ENCODE measurements at places on chromosomes 7 and 10.

- no peak for DNase-seq
Observed at GRCh38 chr10:126959431-126959830, 54.2 kb downstream of the DOCK1 start.

DNA sequence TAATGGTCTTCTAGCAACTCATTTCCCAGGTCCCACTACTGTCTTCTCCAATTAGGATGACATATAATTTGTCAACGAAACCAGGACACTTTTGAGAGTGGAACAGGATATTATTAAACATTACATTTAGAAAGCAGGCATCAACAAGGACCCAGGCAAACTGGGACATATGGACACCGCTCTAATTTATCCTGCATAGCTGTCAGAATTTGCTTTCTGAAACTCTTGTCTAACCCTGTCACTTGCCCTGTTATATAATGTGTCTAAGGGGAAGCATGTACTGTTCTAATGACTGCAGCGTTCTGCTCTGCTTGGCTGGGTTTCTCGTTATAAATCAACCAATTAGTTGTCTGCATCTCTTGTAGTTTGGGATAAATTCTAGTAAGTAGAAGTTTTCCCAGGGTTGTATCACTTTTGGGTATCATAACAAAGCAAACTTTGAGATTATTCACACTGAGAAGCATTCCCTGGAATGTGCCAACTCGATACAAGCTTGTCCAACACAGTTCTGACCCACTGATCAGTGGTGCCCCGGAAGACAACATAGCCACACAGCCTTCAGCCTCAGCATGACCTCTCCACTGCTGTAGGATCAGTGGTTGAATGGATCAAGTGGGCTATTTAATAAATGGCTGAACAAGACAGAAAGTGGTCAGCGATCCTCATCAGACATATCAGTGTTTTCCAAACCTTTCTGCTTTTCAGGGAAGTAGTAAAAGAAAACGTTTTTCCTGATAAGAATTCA, 228.1 kb downstream of the KIF20B start:
- no peak for DNase-seq

DNA sequence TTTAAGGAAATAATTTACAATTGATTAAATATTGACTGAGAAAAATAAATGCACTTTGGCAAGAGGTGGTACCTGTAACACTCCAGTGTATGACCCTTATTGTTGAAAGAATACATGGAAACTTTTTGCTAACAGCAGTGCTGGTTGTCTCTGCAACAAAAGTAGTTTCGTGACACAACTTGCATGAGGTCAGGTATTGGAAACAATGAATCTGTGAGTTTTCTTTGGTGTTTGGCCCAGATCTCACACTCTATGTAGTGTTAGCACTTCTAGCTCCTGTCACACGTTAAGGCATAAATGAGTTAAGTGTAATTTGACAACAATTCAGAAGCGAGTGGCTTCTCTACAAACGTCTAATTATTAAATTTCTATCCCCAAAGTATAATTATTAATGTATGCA, 137.7 kb upstream of the MDFIC start:
- DNase-seq: no peak

GRCh38 chr7:33310546-33310945, 181.2 kb downstream of the BBS9 start:
- DNase-seq: no peak

- DNase-seq: no peak
Observed at GRCh38 chr7:45293295-45293942, 135.8 kb downstream of the RAMP3 start.

GRCh38 chr7:50405221-50405620, 44.9 kb downstream of the FIGNL1 start:
- no peak for DNase-seq

DNA sequence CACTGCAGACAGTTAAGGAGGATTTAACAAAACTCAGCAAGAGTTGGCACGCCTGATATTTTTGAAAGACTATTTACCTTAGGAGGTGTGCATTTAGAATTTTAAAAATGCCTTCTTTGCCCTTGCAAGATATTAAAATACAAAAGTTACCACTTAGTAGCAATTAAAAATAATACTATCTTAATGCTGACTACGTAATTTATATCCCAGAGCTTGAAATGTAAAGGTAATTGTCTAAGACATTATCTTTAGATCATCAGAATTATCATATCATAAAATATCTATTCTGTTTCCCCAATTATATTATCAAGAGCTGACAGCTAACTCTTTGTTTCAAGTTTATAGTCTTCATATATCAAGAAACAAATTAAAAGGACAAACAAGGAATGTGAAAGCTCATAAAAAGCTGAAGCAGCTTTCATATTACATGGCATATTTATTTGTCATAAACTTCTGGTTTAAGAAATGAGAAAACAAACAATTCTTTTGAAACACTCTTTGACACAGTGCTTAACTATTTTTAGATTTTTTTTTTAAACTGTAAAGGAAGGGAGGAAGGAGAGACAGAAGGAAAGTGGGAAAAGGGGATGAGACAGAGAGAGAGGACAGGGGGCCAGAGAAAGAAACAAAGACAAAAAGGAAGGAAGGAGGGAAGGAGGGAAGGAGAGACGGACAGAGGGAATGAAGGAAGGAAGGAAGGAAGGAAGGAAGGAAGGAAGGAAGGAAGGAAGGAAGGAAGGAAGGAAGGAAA, 73.5 kb downstream of the RTKN2 start:
- DNase-seq: no peak

- no peak for DNase-seq
Observed at GRCh38 chr7:108062250-108063014, 59.5 kb upstream of the LAMB1 start.

GRCh38 chr10:112336556-112337201, 37.2 kb upstream of the ACSL5 start:
- no peak for DNase-seq

DNA sequence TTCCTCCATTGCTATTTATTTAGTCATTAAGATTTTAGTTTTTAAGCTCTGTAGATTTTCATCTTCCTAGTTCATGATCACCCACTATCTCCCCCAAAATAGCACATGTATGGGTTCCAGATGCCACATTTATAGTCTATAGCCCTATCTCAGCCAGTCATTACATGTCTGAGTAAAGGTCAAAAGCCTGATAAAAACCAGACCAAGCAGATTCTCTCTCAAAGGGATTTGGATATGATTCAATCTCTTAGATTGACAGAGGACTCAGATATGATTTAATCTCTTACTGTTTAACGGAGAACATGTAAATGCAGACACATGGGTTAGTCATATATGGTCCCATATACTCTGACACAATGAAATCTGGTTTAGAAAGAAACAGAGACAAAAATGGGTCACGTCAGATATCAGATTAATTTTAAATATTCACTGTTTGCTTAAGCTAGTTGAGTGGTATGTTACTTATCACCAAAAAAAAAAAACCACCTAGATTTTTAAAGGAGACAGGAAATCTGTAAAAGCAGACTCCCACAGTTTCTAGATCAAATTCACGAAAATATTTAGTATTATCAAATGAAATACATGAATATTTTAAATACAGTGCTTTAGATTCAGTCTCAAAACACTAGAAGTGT, 107.0 kb upstream of the LRRN3 start:
- no peak for DNase-seq

DNA sequence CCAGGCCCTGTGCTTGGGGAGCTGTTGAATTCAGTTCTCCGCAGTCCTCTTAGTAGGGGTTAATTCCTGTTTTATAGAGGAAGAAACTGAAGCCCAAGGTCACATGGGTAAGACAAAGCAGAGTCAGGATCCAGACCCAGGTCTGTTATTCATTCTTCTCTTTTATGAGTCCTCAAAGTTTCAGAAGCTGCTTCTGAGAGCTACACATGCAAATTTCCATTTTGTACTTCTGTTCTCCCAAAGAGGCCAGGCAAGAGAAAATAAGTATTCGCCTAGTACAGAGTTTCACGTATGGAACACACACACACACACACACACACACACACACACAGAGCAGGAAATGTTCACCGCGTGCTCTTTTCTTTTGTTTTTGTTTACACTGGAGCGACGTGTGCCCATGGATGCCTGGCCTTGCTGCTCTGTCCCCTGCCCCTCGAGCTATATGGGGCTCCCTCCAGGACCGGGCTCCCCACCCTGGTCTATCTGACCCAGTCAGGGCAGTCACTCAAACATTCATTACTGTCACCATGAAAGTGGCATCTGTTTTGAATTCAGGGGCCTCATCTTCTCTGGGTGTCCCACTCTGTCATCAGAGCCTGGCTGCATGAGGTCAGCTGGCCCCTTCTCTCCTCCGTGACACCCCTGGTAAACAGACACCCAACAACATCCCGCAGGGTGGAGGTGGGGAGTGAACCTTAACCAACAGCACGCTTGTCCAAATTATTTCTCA, 84.4 kb downstream of the TNS3 start:
- no peak for DNase-seq

GRCh38 chr7:44153948-44154335, 12.8 kb upstream of the MYL7 start:
- DNase-seq: no peak

GRCh38 chr10:75935650-75936400, 504.4 kb downstream of the LRMDA start:
- DNase-seq: no peak

DNA sequence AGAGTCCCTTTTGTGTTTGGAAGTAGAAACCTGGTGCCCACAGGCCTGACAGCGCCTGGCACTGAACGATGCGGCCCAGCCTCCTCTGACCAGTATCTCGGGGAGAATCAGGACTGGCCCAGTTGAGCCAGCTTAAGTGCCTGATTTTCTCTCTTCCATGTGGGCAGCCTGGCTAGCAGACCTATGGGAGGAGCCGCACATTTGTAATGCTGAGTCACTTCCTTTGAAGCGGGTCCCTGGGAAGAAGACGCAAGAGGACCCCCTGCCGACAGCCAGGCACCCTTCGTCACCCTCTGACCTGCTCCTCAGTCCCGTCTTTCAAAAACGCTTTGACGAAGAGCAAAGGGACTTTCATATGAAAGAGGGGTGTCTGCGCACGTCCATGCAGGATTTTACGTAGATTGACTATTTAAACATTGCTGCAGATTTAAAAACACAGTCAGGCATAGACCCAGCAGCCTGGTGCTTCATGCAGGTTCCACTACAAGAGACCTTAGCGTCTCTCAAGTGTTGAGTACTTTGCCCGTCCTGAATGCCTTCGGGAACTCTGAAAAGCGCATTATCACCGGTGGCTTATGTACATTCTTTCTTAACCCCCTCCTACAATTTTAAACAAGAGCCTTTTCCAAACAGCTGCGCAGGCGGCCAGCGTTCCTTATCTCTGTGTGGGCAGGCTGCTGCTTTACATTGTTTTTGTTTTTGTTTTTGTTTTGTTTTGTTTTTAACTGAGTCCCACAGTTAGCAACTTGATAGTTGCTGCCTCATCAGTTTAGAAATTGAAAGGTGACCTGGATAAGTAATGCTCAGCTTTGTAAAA, 36.5 kb upstream of the AP5Z1 start:
- no peak for DNase-seq

GRCh38 chr10:11528286-11528685, 83.2 kb downstream of the USP6NL start:
- DNase-seq: no peak

- no peak for DNase-seq
Observed at GRCh38 chr10:75599875-75600648, 168.6 kb downstream of the LRMDA start.

DNA sequence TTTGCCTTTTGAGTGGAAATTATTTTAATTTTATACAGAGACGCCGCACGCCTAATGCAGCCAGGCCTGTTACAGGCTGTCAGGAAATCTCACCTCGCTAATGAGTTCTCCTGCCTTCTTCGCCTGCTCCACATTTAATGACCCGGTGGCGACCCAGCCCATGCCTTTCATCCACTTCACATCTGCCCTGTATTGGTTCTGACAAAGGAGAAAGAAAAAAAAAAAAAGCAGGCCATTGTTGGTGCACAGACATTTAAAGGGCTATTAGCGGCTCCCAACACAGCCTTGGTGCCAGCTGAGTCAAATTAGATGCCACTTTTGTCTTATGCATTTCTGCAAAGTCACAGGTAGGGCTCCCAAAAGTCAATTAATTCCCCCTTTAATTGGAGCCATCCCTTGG, 43.3 kb downstream of the NRAP start:
- no peak for DNase-seq

- no peak for DNase-seq
Observed at GRCh38 chr10:13718820-13719219, 132.1 kb downstream of the PRPF18 start.

GRCh38 chr10:11570751-11571150, 40.7 kb downstream of the USP6NL start:
- DNase-seq: no peak

DNA sequence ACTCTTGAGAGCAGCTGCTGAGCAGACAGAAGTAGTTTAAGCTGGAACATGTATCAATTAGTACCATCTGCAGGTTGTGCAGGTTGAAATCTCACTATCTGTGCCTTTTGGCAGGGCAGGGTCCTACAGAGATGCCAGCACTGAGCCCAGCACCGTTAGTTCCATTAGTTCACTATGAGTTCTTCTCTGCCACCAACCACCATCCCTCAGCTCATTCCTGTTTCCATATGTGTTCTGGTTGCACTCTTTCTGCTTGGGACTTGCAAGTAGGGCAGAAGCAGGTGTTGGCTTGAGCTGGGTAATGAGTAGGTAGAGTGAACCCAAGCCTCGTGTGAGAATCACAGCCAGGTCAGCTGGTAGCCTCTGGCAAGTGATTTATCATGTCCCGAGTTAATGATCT, 2.8 kb downstream of the SMO start:
- DNase-seq: no peak

All from activated CD4-positive, alpha-beta T cell treated with anti-CD3 and anti-CD28 coated beads for 1 hour (primary cell).